Activated CD8-positive, alpha-beta memory T cell treated with anti-CD3 and anti-CD28 coated beads for 1 hour (primary cell): ENCODE measurements at places on chromosomes 5 and 9.

DNA sequence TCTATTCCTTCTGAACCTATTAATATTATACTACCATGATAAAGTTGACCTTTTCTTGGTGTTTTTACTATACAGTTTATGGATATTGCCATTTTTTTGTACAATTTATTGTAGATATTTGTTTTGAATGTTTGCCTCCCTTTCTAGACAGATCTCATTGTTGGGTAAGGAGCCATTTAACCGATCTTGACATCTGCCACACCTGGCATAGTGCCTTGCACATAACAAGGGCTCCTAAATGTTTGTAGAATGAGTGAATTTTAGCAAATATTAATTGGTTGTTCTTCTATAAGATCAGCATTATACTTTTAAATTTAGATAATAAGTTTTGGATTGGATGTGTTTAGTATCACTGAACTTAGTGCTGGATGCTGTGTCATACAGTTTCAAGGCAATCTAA is 175.3 kb downstream of the GDNF start:
- DNase-seq, result no peak

GRCh38 chr5:95080030-95080429 is 204.9 kb downstream of the MCTP1 start:
- no peak for DNase-seq

- no peak for DNase-seq
These were observed 131.5 kb downstream of the ARHGAP26 start for GRCh38 chr5:142901476-142902185.

GRCh38 chr5:28374492-28374967 is 1336.1 kb upstream of the CDH9 start:
- no peak for DNase-seq

DNA sequence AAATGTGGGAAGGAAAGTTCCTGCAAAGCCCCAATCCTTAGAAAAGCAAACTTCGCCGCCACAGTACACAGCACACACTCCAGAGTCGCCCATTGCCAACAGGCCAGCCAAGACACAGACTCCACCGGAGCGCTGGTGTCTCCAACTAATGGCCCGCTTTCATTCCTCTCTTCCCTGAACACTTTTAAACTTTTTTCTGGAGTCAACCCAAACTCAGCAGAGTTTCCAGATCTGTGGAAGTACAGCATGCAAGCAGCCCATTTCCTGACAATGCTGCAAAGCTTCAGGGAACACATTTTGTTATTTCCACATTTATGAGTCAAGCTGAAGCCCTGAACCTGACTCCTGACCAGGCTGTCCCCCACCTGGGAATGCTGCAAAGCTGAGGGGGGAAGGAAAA is 351.9 kb downstream of the NFIB start:
- no peak for DNase-seq

DNA sequence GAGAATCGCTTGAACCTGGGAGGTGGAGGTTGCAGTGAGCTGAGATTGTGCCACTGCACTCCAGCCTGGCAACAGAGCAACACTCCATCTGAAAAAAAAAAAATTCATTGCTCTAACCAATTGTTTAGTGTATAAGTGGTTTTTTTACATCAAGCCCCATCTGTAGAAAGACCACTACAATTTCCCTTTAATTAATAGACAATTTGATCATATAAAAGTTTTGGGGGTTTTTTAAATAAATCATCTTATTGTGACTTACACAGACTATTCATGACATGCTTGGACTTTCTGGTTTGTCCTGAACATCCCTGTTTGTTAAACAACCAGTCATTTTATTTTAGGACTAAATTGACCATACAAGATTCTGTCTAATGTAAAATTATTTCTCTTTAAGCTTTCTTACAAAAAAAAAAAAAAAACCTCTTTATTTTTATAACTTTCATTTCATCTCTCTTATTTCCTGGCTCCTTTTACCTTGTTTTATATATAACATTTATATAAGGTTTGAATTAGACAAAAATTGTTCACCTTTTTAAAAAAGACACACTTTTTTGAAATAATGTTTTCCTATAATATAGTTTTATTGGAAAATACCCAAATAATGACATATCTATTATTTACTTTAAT is 9.8 kb upstream of the FANCC start:
- DNase-seq, result no peak

GRCh38 chr5:79119486-79119885 is 7.9 kb downstream of the BHMT start:
- no peak for DNase-seq

DNA sequence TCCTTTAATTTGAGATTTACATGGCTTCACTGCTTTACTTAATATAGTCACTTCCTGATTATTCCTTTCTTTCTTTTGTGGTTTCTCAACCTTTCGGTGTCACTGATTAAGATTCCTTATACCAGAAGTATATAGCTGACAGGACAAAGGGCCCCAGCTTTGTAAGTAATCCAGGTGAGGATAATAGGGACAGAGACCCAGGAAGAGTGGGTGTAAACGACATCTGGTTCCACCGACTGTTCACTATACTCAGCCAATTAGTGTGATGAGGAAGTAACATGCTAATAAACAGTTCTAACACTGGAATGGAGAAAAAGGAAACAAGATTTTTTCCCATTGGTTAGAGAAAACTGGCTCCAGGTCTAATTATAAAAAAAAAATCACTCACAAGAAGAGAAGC is 286.3 kb upstream of the EFNA5 start:
- no peak for DNase-seq

DNA sequence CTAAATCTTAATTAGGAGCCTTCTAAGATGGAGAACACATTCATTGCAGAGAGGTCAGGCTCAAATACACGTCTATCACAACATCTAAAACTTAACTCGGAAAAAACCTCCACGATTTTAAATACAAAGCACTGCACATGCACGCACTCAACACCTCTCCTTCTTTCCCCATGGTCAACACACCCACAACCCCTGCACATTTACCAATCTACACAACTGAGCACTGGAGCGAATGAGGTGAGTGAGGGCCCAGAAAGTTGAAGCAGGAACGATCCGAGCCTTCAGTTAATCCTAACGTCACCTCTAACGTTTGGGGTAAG is 278 bp upstream of the NIPSNAP3A start:
- DNase-seq, result no peak
